ENCODE measurements at places on chromosomes 12 and 14. TPM values are rescaled to one million over a fixed set of nuclear protein-coding genes. Genes with fewer than 3 reads are reported as not detected.
A peak's percentile ranks its signal among the peaks of the same experiment; 100 is the strongest.

GRCh38 chr12:9732921-9733461 is at the start of gene CLECL1:
Gene CLECL1, minus strand, starts transcription at chr12:9733097.
- DNase-seq: no peak

DNA sequence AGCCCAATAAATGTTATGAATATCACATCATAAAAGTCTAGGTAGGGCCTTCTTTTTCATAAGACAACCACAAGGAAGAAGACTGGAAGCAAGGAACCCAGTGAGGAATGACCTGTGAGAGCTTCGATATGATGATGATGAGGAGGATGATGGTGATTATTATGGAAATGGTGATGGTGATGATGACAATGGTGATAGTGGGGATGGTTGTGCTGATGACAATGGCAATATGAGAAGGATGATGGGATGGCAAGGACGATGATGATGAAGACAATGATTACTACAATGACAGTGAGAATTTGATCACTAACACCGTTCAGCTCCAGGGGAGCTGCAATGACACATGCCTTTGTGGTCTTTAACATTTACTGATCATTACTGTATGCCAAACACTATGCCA is 7.7 kb upstream of the CKAP4 start:
- no peak for DNase-seq

DNA sequence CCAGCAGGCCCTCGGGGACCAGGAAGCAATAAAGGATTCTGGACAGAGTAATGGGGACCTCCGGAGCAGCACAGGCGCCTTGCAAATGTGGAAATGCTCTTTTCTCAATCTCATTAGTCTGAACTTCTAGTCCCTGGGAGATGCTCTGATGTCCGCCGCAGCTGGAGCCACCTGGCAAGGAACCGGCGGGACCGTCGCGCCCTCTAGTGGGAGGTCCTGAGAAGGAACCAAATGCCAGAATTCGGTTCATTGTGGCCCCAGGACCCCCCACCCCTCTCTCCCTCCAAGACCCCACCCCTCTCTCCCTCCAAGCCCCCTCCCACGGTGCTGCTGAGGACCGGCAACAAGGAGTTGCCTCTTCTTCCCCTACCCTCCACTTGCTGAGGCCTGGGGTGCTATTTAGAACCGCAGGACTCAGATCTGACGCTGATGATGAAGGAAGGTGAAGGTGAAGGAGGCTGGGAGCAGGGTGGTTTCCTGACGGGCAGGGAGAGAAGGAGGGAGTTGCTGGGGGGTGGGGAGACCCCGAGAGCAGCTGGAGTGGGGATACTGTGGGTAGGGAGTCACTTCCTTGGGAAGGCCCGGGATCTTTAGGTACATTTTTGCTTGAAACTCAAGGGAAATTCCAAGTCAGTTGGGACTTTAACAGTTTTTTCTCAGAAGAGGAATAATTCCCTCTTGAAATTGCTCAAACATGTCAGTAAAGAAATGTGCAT is 42.5 kb downstream of the SMIM41 start:
- DNase-seq: peak; percentile 58

- no peak for DNase-seq
Observed at GRCh38 chr12:106045251-106045674, 93.5 kb downstream of the NUAK1 start.

GRCh38 chr12:105912882-105913678 is 225.7 kb downstream of the NUAK1 start:
- DNase-seq: peak; percentile 69

DNA sequence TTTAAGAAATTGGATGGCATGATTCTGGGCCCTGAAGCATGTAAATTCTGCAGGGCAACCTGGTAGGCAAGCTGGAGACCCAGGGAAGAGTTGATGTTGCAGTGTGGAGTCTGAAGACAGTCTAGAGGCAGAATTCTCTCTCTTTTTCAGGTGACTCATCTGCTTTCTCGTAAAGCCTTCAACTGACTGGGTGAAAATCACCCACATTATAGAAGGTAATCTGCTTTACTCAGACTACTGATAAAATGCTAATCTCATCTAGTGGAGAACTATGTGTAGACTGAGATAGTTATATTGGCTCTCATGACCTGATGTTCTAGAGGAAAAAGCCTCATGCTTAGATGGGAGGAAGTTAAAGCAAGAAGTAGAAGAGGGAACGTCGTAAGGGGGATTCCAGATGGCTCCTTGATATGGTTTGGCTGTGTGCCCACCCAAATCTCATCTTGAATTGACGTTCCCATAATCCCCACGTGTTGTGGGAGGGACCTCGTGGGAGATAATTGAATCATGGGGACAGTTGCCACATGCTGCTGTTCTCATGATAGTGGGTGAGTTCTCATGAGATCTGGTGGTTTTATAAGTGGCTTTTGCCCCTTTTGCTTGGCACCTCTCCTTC is 723.8 kb downstream of the BCL11B start:
- DNase-seq: no peak

GRCh38 chr12:106118381-106119130 is 20.2 kb downstream of the NUAK1 start:
- no peak for DNase-seq

GRCh38 chr12:98856897-98857540 is 211.9 kb downstream of the APAF1 start:
- DNase-seq: no peak

DNA sequence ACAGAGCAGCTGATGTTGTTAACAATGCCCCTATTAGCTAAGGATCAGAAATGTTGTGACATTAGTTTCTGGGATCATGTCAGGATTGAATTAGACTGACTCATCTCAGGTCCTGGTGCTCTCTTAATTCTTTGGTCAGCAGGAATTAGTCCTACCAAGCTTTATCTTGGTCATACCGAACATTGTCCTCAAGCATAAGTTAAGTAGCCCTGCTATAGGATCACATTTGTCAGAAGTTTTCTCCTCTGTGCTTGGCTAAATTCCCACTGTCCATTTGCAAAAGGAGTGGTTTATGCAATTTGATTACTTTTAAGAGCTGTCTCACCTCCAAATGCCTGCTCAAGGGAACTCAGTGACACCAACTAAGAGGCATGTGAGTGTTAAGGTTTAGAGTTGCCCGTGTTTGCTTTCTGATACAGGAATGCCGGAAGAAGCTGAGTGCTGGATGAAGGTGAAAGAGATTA is 48.4 kb upstream of the IFNG-AS1 start:
- DNase-seq: peak; percentile 40

- DNase-seq: peak; percentile 24
Observed at GRCh38 chr14:62706217-62706616, 339.0 kb downstream of the KCNH5 start.

DNA sequence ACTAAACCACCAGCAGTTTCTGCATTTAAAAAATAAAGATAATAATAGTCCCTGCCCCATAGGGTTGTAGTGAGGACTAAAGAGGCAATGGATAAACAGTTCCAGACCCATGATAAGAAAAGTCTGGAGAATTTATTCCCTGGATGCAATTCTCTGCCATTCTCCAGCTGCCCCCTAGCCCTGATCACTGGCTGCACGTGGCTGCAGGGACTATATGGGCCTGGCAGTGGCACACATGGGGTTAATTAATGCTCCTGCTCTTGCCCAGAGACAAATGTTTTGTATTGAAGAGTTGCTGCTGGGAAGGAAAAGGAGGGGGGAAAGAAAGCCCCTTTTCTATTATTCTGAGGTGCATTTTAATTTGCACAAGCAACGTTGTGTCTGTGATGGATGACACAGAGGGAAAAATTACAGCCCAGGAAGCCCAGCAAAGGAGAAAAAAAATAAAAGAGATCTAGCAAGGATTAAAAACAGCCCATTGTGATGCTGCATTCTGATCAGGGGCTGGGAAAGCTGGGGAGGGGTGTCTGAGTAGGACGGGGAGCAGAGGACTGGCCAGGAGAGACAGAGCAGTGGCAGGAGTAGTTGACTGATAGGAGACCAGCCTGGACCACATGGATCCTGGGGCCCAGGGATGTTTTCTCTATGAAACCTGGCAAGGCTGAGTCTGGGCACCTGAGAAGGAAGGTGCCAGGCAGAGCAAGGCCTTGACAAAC is 149.3 kb downstream of the ESRRB start:
- DNase-seq: no peak

DNA sequence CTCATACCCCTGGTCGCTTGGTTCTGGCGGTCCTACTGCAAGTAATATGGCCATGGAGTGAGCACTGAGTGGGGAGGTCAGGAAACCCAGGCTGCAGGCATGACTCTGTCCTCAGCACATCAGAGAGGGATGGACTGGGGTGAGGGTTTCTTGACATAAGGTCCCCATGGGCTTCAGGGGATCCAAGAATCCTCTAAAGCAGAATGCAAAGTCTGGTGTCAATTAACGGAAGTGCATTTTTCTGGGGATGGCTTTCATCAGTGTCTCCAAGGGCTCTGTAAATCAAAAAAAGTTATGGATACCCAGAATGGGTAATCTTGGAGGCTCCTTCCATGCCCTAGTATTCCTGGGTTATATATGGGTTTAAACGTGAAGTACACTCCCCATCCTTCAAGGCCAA is 3.7 kb downstream of the FIGNL2 start:
- DNase-seq: no peak

GRCh38 chr14:61064210-61064609 is 83.2 kb downstream of the SLC38A6 start:
- DNase-seq: no peak

DNA sequence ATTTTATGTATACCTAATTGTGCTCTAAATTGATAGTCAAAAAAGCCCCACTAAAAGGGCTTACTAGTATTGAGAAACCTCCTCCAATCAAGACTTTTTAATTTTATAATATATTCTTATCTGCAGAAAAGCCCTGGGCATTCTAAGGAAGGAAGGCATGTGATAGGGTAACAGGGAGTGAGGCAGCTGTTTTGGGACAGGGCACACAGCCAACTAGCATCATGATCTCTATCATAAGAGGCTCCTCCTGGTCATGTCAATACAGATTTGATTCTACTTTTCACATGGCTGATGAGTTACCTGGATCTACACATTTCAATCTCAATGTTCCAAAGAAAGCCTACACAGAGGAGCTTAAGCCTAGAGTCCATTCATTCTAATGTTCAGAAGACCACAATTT is 9.1 kb downstream of the ADAM20 start:
- no peak for DNase-seq

- no peak for DNase-seq
Observed at GRCh38 chr12:117835156-117835555, 133.6 kb downstream of the KSR2 start.

DNA sequence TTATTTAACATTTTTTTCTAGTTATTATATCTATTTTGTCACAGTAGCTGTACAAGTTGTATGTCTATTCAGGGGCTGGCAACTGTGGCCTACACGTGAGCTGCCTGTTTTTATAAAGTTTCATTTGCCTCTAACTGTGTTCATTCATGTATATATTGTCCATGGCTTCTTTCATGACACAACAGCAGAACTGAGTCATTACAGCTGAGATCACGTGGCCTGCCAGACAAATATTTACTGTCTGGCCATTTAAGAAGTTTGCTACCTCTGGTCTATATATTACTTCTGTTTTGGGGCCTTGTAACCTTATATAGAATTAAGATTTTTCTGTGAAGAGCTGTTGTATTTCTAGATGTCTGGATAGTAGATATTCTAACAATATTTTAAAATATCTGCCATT is 37.9 kb downstream of the KIAA0586 start:
- peak; percentile 70 for DNase-seq

DNA sequence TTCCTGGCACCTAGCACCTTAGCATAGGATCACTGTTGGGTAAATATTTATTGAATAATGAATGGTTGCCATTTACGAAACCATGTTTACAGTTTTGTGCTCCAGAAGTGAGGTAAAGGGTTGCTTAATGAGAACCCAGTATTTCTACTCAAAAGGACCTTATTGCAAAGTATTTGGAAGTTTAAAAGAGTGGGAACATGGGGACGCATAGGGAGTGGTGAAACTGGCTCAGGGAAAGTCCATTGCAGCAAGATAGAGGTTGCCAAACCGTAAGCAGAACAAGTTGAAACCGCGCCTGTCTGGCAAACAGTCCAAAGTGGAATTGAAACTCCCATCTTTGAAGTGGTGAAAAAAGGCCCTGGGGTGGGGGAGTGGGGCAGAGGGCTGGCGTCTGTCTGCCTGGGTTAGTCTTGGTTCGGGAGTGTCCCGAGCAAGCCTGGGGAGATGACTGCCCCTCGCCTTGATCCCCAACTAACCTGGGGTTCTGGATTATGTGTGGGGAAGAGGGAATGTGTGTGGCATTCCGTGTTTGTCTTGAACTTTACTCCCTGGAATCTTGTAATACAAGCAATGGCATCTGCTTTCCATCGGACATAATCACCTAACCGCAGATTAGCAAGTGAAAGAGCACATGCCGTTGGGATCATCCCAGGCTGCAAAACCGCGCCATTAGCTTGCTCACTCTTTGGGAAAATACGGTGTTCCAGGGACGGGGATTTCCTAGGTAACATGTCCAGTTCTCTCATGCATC is 7.2 kb downstream of the ALDH2 start:
- DNase-seq: peak; percentile 97

DNA sequence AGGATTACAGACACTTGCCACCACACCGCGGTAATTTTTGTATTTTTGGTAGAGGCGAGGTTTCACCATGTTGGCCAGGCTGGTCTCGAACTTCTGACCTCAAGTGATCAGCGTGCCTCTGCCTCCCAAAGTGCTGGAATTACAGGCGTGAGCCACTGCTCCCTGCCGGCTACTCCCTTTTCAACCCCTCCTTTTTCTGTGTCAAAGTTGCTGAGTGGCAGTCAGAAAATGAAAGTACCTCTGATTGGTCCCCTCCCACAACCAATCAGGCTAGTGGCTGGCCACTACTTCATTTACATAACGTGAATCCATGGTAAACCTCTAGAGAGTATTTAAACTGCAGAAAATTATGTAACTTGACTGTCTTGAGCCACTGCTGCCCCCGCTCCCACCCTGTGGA is 5.9 kb downstream of the RESF1 start:
- DNase-seq: no peak

GRCh38 chr12:57227315-57228115 is 2.0 kb upstream of the SHMT2 start:
- peak; percentile 26 for DNase-seq

DNA sequence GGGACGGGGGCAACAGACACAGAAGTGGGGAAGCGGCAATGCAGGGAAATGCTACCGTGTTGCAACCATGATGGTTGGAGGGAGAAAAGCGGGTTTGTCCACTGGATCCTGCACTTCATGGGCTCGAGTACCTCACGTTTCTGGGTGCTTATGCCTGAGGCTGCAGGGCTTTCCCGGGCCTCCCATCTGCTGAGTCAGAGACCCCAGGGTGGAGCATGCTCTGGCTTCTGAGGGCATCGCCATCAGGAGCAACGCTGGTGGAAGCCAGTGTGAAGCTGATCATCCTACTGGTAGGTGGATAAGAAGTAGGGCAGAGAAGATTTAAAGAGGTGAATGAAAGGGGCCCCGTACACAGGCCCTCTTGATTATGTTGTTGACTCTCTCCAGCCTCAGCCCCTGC is 5.0 kb upstream of the ADGRD1 start:
- DNase-seq: no peak

GRCh38 chr14:68284834-68285233 is 465.3 kb downstream of the RAD51B start:
- DNase-seq: no peak

GRCh38 chr12:57005980-57006808 is at the start of gene ZBTB39:
Gene ZBTB39, minus strand, starts transcription at chr12:57006546. Its CDS starts 1,629 bp downstream, at chr12:57004917.
- peak; percentile 35 for DNase-seq

OR6C2 gene
- not detected for total RNA-seq

KRT5 gene
- not detected for total RNA-seq

SLC16A7 gene
- total RNA-seq: 30.0 TPM

CD163 gene
- total RNA-seq: not detected

PRORP gene
- total RNA-seq: 41.1 TPM

ZFHX2 gene
- under 0.01 TPM for total RNA-seq

SVOP gene
- not detected for total RNA-seq

LRRK2 gene
- 1.1 TPM for total RNA-seq

LRRC10 gene
- total RNA-seq: not detected

HOXC12 gene
- total RNA-seq: not detected

CCDC63 gene
- not detected for total RNA-seq

NUAK1 gene
- 8.8 TPM for total RNA-seq

EML5 gene
- 22.2 TPM for total RNA-seq

B4GALNT3 gene
- not detected for total RNA-seq
